ENCODE measurements at places on chromosomes 1 and 21.

GRCh38 chr1:152495066-152495675, 15.4 kb upstream of the LCE5A start:
- DNase-seq, result no peak

- DNase-seq, result no peak
Observed at GRCh38 chr1:90443354-90443753, 273.7 kb downstream of the BARHL2 start.

- DNase-seq, result peak; percentile 46
Observed at GRCh38 chr1:156656806-156657740, 15.2 kb downstream of the BCAN start.

GRCh38 chr1:94693435-94693834, 126.7 kb upstream of the SLC44A3 start:
- DNase-seq, result no peak

DNA sequence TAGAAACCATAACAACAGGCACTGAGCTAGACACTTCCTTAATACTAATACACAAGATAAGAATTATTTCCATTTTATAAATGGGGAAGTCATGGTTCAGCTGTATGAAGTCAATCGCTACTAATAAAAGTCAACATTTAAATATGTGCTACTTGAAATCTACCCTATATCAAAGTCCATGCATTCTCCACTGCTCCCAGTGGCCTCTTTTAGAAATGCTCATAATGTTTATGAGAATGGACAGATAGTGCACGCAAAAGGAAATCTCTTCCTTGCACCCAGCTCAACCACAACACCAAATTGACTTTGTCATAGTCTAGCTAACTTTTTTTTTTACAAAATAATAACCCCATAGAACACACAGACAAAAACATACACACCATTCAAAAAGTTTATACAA, 281.7 kb upstream of the CXADR start:
- DNase-seq, result no peak

- no peak for DNase-seq
Observed at GRCh38 chr1:234361102-234361603, 12.1 kb upstream of the COA6 start.

- peak; percentile 87 for DNase-seq
Observed at GRCh38 chr1:31010086-31010989, 55.2 kb downstream of the PUM1 start.

DNA sequence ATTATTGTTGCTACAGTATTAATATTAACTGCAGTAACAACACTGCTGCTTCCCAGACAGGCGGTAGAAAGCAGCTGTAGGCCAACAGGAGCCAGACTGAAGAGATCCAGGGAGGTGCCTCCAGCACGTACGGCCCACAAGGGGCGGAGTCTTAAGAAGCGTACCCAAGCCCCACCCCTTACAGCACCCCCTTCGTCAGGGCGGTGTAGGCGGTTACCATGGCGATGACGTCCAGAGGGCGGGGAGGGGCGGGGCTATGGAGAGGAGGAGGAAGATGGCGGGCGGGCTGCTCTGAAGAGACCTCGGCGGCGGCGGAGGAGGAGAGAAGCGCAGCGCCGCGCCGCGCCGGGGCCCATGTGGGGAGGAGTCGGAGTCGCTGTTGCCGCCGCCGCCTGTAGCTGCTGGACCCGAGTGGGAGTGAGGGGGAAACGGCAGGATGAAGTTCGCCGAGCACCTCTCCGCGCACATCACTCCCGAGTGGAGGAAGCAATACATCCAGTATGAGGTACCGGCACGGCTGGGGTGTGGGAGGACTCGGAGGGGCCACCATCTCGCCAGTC, at the start of gene XPR1:
Gene XPR1, plus strand, starts transcription at position 257 of the 560 bp plus-strand sequence. Its CDS starts 180 bp downstream, at position 437.
- peak; percentile 98 for DNase-seq

DNA sequence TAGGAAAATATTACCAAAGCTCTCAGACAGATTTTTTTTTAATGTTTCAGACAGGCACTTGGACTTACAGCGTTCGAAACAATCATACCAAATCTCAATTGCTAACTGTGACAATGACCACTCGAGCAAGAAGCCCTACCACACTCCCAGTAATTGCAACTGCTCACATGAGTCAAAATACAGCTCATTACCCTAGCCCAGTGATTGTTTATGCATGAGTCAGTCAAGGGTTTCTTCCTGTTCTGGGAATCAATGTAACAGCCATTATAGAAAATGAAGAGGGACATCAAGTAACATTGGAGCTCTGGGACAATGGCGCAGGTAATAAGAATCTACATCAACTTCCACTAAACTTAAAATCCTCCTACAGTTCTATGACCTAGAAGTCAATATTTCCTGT, 56.1 kb upstream of the SH3GLB1 start:
- DNase-seq, result peak; percentile 78

GRCh38 chr1:116950517-116951199, 40.9 kb downstream of the PTGFRN start:
- DNase-seq, result no peak

- DNase-seq, result no peak
Observed at GRCh38 chr1:161007369-161007768, 13.6 kb downstream of the F11R start.

GRCh38 chr1:216749232-216749631, 26.0 kb upstream of the ESRRG start:
- DNase-seq, result no peak

GRCh38 chr1:119026956-119027355, 38.8 kb upstream of the TBX15 start:
- DNase-seq, result no peak

GRCh38 chr21:36671836-36672235, 27.1 kb upstream of the SIM2 start:
- no peak for DNase-seq

- no peak for DNase-seq
Observed at GRCh38 chr1:88922214-88922613, 30.8 kb upstream of the GTF2B start.

GRCh38 chr1:22473952-22474351, 22.3 kb downstream of the ZBTB40 start:
- DNase-seq, result no peak

DNA sequence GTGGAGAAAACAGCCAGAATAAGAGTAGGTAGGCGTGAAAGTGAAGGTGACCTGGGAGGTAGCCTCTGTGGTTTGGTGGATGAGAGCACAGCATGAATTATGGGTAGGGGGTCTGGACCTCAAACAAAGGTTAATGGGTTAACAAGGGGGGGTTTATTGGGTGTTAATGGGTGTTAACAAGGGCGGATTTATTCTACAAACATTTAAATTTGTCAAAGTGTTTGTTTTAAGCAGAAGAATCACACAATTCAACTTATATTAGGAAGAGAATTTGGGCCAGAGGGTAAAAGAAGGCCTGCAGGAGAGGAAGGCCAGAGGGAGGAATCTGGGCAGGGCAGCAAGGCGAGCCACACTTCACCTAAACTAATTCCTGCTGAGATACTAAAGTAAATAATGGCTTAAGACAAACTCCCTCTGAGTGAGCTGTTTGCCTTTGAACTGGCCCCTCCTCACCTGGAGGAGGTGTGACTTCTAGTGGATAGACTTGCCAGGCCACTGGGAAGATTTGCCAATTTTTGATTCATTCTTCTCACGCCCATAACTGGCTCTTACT, 191.7 kb downstream of the GIPC2 start:
- DNase-seq, result no peak

- DNase-seq, result peak; percentile 63
Observed at GRCh38 chr1:151984313-151984956, 9.2 kb downstream of the S100A10 start.

DNA sequence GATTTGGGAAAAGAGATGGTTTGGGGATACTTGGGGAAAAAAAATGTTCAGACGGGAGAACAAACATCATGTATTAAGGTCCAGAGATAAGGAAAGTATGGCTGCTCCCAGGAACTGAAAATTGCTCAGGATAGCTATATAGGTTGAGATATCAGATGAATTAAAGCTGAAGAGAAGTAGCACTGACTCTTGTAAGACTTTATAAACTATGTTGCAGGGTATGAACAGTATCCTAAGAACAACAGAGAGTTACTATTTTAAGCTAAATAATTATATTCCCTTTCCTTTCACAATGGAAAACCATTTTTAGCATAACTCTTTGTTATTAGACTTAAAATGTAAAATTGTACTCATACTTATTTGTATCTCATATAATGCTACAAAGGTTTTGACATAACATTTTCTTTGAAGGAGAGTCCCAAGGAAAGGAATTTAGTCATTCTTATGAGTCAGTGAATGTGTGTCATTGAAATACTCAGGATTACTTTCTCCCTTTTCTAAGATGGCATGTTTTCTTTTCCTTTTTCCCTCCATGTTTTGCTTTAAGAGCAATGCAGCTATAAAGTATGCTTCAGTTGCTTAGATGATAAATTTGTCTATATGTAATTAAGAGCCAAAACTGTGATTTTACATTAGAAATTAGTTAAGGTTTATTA, 139.4 kb upstream of the KIAA1614 start:
- DNase-seq, result peak; percentile 72

DNA sequence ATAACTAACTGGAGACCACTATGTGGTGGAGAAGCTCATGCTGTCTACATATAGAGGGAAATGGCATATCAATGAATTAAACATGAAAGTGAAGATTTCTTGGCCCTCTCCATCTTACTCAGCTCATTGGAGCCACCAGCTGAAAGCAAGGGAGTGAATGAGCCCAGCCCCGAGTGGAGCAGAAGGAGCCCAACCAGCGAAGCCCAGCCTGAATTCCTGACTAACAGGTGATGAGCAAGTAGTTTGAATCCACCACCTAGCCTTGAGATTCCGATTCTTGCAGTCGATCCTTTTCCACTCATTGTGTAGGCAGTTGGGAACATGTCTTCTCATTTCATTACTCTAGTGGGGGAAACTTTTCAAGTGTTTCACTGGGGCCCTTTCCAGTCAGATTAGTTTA, 18.6 kb upstream of the ST6GALNAC3 start:
- DNase-seq, result no peak

GRCh38 chr21:42560517-42561179, 47.0 kb downstream of the SLC37A1 start:
- no peak for DNase-seq

- DNase-seq, result peak; percentile 87
Observed at GRCh38 chr1:30083800-30084464, 639.5 kb downstream of the MATN1 start.

DNA sequence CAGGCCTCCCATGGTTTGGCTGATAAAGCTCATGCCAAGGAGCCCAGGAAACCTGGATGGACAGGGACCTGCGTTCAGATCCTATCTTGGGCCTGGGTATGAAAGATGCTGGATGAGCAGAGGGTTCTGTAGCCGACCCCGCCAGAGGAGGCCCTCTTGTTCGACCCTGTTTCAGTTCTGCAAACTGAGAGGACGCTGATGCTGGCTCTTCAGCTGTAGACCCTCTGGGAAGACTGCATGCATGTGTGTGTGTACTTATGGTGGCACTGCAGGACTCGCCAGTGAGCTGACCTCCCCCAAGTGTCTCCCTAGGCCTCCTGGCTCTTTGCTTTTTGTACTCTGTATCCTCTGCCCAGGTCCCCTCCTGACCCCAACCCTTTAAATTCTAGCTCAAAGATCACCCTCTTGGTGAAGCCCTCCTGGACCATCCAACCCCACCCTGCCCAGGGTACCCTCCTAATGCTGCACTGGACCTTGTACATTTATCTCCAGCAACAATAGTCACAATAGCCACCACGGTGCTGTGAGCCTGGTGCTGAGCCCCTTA, 1.6 kb downstream of the EPS8L3 start:
- DNase-seq, result no peak

DNA sequence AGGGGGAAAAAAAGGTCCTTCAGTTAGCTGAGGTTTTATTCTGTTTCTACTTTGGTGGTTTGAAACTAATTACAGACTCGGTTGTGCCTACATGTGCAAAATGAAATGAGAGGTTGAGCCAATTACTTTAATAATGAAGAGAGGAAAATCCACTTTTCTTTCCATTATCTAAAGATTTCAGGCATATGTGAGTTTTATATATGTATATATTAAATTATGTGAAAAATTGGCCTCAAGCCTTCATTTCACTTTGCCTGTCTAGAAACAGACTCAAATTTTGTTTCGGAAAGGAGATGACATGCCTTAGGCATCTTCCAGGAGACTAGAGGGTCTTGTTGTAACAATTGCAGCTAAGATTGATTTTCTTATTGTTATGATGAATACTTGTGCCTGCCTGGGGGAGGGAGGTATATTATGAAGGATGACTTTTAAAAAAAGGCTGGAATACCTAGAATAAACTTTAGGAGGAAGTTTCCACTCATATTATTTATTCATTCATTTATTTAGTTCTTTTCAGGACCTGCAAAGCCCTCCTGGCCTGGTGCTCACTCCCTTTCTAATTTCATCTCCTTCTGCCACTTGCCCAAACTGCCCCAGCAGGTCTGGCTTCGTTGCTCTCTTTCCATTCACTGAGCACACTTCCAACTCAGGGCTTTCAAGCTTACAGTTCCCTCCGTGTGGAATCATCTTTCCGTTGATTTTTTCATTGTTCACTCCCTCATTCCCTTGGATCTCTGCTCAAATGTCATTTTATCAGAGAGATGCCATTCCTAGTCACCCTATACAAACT, 94.2 kb upstream of the HOOK1 start:
- no peak for DNase-seq

DNA sequence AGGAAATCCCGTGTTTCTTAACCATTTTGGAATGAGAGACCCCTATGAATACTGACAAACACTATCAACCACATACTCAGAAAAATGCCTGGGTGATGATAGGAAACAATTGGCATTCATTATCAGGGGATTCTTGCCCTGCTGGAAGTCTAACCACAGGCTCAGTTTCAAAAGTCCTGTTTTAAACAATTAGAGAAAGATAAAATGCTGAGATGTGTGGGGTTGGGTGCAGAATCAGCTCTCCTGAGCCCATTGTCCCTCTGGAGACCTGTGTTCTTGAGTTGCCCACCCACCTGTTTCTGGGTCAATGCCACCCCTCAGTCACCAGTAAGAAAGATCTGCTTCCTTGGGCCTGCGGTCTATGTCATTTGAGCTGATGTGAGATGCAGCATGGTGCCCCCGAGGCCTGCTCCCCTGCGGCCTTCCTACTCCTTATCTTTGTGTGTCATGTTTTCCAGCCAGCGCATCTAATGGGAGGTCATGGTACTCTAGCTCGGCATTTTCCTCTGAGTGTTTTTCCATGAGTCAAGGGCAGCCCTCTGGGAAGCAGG, 130.3 kb upstream of the PLXNA2 start:
- DNase-seq, result peak; percentile 36

DNA sequence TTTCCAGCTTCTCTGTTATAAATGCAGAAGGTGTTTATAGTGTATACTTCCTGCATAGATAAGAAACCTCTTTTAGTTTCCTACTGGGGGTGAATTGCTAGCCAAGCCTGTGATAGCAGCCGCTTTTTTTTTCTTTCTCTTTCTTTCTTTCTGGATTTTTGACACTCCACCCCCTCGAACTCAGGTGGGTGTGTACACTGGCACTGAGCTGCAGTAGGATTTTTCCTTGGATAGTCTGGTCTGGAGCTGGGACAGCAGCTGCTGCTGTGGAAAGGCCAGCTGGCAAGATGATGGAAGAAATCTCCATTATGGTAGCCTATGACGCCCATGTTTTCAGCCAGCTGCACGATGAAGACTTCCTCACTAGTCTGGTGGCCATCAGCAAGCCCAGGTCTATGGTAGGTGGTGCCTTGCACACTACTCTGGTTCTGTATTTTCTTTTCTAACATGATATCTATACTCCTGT, 122.5 kb upstream of the CACYBP start:
- DNase-seq, result no peak

GRCh38 chr1:23638786-23639241, 52.8 kb upstream of the RPL11 start:
- no peak for DNase-seq
